ENCODE measurements at places on chromosomes 13 and 19.
A peak's percentile ranks its signal among the peaks of the same experiment; 100 is the strongest.

DNA sequence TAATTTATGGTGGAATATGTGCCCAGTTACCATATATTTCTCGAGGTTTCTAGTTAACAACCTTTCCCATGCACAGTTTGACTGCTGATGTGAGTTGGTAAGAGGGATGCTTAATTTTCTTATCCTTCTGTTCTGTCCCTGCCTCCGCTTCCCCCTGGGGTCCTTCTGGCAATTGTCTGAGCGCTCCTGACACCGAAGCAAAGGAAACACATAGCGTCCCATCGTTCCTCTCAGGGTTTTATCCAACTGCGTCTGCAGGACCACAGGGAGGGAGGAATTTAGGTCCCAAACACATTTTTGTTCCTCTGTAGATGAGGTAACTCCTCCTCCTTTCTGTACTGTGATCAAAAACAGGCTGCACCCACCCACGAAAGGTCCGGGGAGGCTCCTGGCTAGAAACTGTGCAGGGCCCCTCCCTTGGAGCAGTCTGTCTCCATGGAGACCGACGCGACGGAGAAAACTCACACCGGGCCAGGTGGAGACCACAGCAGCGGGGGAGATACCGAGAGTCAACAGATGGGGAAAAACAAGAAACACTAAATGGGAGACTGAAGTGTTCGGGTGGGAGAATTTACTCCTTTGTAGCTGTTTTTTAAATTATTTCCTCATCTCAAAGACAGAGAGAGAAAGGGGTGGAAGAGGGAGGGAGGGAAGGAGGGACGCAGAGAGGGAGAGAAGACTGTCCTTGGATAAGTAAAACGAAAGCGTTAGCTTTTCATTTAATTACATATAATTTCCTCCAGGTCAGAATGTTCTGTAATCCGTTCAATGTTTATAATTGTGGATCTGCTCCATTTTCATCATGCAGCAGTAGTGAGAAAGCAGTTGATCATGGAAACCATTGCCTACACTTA lies 191.8 kb upstream of the NBEA start:
- DNase-seq: peak; percentile 14

DNA sequence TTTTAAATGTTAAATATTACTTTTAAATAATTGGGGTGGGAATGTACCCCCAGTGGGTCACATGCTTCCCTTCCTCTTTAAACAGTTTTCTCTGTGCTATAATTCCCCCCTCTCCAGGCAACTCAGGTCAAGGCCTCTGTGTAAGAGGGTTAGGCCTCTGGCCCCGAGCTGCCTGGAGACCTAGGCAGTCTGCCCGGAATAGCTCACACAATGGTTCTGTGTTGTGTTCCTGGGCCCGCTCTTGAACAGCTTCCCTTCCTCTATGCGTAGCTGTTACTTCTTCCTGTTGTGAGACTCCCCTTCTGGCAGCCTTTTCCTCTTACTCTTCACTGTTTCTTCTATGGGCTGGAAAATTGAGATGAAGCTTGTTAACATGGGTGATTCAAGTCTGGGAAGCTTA lies 14.8 kb upstream of the ZNF492 start:
- DNase-seq: no peak

- peak; percentile 40 for DNase-seq
These were observed 11.8 kb upstream of the CCNA1 start for GRCh38 chr13:36420437-36420891.

GRCh38 chr19:53102756-53103233 lies 427 bp downstream of the ZNF160 start:
- no peak for DNase-seq
